ENCODE measurements at places on chromosomes 3 and 15.

DNA sequence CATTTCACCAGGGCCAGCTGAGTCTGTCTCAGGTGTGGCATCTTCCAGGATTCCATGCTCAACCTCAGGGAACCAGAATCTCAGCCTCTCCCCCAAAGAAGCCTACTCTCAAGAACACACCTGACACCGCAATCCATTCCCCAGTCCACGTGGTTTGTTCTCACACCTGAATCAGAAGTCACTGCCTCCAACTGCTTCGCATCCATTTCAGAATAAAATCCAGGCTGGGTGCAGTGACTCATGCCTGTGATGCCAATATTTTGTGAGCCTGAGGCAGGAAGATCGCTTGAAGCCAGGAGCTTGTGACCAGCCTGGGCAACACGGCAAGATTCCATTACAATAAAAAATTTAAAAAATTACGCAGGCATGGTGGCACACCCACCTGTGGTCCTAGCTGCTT lies 212.2 kb downstream of the FOXP1 start:
- no peak for DNase-seq

DNA sequence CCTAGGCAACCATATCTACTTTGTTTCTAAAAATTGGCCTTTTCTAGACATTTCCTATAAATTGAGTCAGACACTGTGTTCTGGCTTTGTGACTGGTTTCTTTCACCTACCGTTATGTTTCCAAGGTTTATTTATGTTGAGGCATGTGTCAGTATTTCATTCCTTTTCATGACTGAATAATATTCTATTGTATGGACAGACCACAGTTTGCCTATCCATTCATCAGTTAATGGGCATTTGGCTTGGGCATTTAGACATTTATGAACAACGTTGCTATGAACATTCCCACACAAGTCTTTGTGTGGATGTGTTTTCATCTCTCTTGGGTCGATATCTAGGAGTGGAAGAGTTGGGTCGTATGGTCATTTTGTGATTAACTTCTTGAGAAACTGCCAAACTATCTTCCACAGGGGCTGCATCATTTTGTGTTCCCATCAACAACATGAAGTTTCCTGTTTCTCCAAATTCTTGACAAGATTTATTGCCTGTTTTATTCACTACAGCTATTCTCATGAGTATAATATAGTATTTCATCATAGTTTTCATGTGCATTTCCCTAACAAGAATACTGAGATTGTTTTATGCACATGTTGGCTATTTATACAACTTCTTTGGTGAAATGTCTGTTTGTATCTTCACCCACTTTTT lies 3.5 kb upstream of the EFCC1 start:
- DNase-seq = no peak

DNA sequence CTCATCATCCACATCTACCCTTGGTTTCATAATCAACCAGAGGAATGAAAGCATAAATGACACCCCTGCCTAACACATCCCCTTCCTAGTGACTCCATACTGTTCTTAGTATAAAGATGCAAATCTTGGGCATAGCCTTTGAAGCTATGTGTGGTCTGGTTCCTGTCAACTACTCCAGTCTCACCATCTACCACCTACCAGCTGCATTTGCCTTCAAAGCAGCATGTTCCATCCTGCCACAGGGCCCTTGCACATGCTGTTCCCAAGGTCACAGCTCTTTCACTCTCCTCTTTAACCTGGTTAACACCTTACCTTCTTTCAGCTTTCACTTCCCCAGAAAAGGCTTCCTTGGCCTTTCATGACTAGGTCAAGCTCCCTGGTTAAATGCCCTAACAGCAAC lies 62.3 kb upstream of the ARHGEF3 start:
- no peak for DNase-seq

DNA sequence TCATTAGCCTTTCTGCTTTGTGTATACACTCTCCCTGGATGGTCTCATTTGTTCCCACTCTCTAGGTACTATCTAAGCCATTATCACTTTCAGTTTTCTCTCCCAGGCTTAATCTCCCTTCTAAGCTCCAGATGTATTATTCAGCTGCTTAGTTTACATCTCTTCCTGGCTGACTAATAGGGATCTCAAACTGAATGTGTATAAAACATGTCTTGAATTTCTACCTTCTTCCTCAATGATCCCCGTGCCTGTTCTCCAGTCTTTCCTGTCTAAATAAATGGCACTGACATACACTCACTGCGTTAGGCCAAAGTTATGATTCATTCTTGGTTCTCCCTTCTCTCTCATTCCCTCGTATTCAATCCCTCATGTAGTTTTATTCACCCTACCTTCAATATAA lies 127.3 kb downstream of the NR2F2 start:
- DNase-seq = no peak

- DNase-seq = no peak
Measured at GRCh38 chr15:44532689-44533088, 4.3 kb upstream of the EIF3J start.

GRCh38 chr15:92074101-92074500 lies 220.6 kb downstream of the SLCO3A1 start:
- no peak for DNase-seq

DNA sequence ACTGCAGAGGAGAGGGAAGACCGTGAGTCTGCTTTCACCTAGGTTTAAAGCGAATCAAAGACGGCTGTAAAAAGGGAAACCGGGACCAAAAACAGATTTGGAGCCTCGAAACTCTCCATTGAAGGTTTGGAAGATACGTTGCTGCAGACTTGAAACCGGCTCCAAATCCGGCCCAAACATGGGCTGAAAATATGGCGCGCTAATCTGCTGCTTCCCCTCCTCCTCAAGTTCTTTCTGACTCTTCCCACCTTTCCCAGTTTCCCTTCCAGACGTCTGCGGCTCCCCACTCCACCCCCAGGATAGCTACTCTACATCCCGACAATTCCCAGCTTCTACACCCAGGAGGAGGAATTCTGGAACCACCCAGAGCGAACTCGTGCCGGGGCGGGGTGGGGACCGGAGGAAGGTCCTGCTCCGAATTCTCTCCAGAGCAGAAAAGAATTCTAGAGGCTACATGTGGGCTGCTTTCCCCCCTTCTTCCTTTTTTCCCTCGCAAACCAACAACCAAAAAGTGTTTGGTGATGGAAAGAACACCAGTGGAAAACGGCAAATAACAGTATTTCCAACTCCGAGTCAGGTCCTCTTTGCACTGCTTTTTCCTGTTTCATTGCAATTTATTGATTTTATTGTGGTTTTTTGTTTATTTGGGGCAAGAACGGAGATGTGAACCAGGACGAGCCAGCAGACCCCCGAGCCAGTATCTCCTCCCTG lies 8.5 kb downstream of the EOMES start:
- DNase-seq = no peak

DNA sequence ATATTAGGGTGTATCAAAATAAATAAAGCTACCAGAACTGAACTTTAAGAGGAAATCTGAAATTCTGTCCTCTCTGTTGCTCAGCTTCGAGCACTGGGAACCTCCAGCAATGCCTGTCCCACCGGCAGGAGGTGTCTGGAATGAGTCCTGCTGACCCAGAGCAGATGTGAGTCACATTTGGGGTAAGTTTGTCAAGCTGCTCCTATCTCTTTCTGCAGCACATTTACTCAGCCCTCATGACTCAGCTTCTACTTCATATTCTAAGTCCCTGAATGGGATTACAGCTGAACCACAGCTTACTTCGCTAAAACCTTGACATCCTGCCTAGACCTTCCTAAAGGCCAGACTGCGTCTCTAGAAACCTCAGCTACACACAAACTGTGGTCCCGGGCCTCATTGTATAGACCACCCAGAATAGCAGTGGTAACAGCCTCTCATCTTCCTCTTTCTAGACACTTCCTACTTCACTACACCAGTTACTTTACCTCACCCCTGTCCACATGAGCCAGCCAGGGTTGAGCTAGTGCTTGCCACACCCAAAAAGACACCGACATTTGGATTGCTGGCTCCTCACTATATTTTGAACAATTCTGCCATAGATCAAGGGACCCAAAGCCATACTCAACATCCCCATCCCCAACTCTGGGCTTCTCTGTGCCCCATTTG lies 109.6 kb upstream of the TMCO5A start:
- no peak for DNase-seq

DNA sequence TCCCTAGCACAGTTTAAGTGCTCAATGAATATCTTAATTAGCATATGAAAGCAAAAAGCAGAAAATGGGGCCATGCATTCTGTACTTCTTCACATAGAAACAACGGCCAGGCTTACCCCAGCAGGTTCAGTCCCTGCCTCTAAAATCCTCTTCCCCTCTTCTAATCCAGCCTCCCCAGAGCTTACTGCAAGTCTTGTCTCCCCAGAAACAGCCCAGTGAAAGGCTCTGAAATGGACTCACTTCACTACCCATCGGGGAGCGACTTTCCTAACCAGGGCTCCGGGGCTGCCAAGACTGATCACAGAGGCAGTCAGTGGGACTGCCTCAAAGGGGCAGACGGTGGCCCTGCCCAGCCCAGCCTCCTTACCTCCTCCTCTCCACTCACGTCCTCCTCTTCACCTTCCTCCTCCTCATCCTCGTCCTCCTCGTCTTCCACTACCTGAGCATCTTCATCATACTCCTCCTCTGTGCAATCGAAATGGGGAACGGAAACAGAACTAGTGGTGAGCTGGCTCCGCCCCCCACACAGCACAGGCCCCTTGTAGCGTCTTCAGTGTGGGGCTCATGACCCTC lies 38.0 kb downstream of the ANP32A start:
- DNase-seq = no peak

DNA sequence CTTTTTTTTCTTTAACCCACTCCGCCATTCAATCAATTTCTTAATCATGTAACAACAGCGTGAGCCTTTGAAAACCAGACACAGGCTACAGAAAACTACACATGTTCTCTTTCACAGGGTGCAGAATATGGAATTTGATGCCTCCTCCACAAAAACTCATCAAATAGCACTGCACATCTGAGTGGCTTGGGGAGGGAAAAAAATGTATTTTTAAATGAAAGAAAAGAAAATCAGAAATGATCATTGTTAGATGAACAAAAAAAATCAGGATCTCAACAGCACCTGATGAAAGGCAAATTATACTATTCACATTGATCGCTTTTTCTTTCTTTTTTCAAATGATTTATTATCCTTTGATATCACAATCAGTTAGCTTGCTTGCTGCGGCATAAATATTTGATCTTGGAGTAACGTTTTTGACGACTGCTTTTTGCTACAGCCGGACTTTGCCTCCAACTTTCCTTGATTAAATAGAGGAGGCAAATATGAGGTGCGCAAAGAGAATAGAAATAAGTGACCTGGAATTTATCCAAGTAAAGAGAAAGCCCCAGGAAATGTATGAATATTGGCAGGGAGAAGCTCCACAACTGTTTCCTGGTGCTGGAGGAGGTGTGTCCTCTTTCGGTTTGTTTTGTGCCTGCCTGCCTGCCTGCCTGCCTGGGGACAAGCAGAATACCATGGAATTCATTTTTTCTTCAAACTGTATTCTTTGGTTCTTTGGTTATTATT lies 63.1 kb downstream of the EDEM1 start:
- DNase-seq = no peak

DNA sequence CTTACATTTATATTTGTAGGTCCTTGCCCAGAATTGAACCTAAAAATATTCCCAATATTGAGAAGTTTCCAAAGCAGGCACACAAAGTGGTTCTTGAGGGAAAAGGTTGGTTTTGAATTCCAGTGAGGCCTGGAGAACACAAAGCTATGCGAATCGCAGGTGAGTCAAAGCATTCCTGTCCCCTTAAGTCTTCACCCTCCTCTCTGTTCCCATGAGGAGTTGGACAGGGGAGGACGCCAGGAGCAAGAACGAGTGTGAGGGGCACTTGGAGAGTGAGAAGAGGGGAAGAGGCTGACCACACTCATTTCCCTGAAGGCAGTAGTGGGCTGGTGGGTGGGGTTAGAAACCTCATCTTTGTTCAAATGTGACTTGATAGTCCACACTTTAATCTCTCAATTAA lies 185.8 kb upstream of the EOMES start:
- no peak for DNase-seq

DNA sequence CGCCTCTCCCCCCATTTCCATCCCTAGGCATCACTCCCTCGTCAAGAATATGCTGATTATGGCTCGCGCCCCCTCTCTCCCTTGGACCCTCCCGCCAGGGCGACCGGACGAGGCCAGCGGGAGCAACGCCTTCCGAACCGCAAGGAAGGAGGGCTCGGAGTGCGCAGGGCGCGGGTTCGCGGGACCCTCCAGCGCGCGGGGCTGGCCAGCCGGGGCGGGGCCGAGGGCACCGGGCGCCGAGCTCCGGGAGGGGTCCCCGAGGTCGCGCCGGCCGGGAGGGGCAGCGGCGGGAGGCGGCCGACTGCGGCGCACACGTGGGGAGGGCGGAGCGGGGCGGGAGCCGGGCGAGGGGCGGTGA lies 483 bp downstream of the EHD4 start:
- no peak for DNase-seq

DNA sequence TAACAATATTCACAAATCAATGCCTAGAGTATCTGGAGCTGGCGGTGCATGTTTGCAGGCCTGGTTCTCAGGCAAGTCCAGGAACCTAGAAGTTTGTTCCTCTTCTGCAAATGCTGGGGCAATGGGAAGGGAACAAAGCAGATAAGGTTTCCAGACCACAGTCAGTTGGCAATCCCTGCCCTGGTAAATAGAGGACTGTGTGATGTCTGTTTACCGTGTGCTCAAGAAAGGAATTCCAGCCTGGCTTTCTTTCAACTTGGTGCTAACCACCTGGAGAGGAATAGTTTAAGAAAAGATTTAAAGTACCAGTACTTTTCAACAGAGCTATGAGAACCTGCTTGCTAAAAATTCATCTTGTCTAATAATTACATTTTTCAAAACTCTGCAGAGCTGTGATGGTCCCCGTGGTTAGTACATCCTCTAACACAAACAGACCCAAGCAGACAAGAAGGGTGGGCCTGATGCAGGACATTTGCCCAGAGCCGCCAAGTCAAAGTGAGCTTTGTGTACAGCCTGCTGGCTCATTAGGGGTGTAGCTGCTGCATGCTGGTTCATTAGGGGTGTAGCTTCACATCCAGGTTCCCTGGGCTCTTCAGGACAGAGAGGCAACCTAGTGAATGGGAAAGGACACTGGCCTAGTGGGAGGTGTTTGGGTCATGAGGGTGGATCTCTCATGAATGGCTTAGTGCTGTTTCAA lies 220.5 kb downstream of the SQOR start:
- DNase-seq = no peak

DNA sequence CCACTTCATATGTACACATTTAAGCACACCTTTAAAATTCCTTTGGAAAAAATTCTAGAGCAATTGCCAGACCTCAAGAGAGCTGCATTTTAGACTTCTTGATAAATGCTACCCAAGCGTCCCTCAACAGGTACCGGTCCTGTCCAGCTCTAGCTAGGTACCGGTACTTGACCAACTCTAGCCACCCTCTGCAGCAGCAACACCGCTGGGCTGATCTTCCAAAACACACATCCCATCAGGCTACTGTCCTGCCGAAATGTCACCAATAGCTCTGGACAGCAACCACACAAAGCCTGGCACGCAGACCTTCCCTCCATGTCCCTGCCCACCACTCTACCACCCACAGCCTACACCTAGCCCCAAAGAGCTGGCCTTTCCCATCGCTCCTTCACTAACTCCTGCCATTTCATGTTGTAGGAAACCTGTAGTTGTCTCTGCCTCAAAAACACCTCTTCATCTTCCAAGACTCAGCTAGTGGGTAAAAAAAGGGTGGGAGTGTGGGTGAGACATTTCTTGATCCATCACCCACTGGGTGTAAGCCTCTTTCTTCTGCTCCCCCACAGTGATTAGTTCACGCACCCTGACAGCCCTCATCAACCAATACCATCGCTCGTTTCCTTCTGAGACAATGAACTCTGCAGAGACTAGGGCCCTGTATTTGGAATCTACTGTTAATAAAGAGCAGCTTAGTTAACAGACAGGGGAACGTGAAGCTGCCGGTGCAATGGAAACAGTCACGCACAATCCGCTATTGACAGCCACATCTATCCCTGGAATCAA lies 6.8 kb downstream of the CHSY1 start:
- DNase-seq = no peak
